ENCODE measurements at places on chromosomes 5 and 9.
A peak's percentile ranks its signal among the peaks of the same experiment; 100 is the strongest.

- peak; percentile 40 for DNase-seq
Measured at GRCh38 chr5:77418601-77419581, 73.2 kb downstream of the WDR41 start.

GRCh38 chr5:54524704-54525103 lies 7.1 kb downstream of the SNX18 start:
- DNase-seq, result no peak

DNA sequence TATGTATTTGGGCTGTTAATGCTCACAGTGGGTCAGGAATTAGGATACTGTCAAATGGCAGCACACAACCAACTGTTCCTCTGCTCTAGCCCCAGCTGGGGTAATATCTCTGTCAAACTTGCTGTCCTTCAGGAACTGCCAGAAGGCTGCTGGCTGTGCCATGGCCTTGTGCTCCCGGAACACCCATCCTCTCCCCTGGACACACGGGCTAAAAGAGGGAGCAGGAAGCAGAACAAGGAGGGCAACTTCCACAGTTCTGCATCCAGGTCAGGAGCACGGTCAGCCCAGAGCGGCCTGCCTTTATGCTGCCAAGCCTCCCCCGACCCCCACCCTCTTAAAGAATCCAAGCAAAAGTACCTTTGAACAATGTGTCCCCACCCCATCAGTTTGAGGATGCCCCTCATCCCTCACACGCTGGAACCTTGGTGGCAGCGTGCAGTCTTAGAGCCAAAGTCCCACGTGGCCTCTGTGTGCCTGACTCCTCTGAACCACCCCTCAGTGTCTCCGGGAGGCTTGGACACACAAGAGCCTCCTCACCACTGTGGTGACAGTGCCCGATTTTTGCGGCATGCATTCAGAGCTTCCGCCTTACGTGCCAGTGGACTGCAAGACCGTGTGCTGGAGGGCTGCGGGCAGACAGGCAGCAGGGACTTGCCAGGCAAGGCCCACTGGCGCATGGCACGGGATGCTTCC lies 60.8 kb downstream of the PSMB7 start:
- no peak for DNase-seq

- DNase-seq, result no peak
Measured at GRCh38 chr5:134118212-134118835, 3.8 kb downstream of the TCF7 start.

- DNase-seq, result no peak
Measured at GRCh38 chr5:173242079-173242478, 7.1 kb upstream of the NKX2-5 start.

DNA sequence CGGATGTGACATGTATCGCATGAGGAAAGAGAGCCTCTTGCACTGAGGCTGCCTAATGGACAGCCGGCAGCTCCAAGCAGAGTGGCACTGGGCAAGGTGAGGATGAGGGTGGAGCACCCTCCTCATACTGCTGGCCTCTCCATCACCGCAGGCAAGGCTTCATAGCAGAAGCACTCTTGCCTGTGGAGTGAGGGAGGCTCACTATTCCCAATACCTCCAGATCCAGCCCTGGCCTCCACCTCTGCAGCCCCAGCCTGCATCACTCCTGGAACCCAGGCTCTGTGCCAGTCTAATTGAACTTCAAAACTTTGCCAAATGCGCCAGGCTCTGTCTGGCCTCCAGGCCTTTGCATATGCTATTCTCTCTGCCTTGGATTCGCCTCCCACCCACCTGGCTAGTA lies 29.7 kb upstream of the ARAP3 start:
- no peak for DNase-seq

DNA sequence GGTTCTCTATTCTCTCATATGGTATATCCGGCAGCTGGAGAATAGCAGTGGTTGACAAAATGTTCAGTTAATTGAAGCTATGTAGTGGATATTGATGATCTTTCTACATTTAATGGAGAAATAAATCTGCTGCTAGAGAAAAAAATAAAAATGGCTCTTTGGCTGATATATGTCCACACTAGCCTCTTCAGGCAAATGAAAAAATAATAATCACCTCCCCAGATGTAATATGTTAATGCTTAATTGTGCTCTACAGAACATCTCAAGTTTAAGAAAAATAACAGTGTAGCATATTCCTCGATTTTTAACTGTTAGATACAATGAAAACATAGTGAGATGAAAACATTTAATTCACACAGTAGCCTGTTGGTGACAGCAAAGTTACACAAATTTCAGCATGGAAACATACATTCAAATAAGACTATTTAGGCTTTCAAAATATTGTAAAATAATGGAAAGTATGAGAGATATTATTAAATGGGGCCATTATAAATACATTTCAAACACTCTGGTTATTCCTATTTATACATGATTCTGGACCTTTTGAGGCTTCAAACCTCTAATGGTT lies 543.0 kb downstream of the MAT2B start:
- DNase-seq, result no peak

- DNase-seq, result no peak
Measured at GRCh38 chr5:168329302-168329701, 37.9 kb downstream of the WWC1 start.

DNA sequence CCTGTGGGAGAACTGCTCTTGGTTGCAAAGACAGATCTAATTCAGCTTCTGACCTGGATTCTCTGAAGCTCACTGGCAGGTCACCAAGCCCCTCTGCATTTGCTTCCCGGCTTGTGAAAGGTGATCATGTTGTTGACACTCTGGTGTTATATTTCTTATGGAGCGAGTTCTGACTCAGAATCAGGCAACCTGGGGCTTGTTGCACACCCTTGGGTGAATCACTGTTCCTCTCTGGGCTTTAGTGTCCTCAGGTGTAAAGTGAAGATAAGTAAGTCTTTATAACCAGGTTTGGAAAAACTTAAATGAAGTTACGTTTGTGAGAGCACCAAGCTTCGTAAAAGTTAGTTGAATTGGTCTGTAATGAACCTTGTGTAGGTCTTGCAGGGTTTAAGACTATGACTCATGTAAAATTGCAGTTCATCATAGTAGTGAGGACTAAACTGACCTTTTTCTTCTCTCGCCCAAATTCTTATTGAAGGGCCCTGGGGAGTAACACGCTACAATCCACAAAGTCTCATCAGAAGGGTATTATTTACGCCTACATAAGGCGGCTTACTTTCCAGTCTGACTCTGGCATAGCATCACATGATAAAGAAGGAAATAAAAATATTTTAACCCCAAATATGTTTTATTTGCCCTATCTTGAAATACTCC lies 218.6 kb downstream of the TMEM38B start:
- DNase-seq, result no peak

GRCh38 chr9:22064957-22065356 lies 55.9 kb upstream of the CDKN2B start:
- no peak for DNase-seq

- no peak for DNase-seq
Measured at GRCh38 chr9:76441551-76442322, 17.2 kb upstream of the GCNT1 start.

GRCh38 chr5:6594066-6594465 lies 38.8 kb downstream of the NSUN2 start:
- no peak for DNase-seq

- DNase-seq, result no peak
Measured at GRCh38 chr9:89721176-89721700, 116.4 kb downstream of the GADD45G start.

GRCh38 chr9:74672237-74672636 lies 175.1 kb downstream of the RORB start:
- DNase-seq, result no peak

DNA sequence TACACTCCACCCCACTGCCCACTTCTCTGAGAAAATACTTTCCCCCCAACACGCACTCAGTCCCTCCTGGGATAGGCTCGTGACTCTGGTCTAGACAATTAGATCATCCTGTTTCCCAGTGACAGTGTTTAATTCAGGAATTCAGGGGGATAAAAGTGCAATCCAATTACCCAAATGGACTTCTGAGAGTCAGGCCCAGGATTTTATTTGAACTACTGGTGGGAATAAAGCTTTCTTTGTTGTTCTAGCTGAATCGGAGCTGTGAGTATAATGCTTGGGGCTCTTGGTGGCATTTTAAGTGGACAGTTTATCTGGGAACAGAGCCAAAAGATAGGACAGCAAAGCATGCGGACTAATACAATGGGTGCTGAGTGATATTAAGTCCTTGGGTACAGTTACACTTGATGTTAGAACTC lies 683.3 kb downstream of the MAT2B start:
- no peak for DNase-seq

GRCh38 chr5:45105491-45105994 lies 296.8 kb downstream of the MRPS30 start:
- DNase-seq, result no peak

- DNase-seq, result peak; percentile 45
Measured at GRCh38 chr5:44774279-44774880, 34.4 kb upstream of the MRPS30 start.

Measured in putamen (tissue), 1 donor.